ENCODE measurements at places on chromosomes 11 and 22. TPM values are rescaled to one million over a fixed set of nuclear protein-coding genes. Genes with fewer than 3 reads are reported as not detected.

The FXYD6 gene
- polyA plus RNA-seq: 62.3 TPM

The WEE1 gene
- 12.7 TPM for polyA plus RNA-seq

The ABTB2 gene
- polyA plus RNA-seq: 2.5 TPM

The XRRA1 gene
- 1.8 TPM for polyA plus RNA-seq

The TMEM121B gene
- 0.41 TPM for polyA plus RNA-seq

The SCUBE2 gene
- 0.70 TPM for polyA plus RNA-seq

The TSSK2 gene
- polyA plus RNA-seq: 0.37 TPM

The PCSK7 gene
- 47.0 TPM for polyA plus RNA-seq

The FAT3 gene
- polyA plus RNA-seq: 0.07 TPM

The CHST1 gene
- polyA plus RNA-seq: 5.2 TPM

The HTR3B gene
- polyA plus RNA-seq: not detected

The PARVA gene
- 33.6 TPM for polyA plus RNA-seq

The PGA5 gene
- polyA plus RNA-seq: 0.14 TPM
